ENCODE measurements at places on chromosomes 3 and 15.

DNA sequence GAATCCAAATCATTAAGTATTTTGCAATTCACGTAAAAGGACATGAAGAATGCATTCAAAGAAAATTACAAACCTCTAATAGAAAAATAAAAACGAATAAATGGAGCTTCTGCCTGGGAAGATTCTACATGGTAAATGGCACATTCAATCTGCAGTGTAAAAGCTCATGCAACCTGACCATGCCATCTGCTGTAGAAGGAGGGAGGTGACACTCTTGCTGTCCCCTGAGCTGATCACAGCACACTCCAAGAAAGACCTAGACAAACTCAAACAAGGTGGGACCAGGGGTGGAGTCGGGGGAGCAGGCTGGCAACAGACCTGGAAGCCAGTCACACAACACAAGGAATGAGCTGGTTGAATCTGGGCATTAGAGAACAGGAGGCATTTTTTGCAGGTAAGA, 101.8 kb downstream of the BDH1 start:
- no peak for DNase-seq

GRCh38 chr3:11154953-11155325, 646 bp downstream of the HRH1 start:
- DNase-seq, result peak; percentile 20

- DNase-seq, result no peak
Observed at GRCh38 chr3:167106456-167106855, 273.6 kb downstream of the ZBBX start.

GRCh38 chr3:67587811-67588210, 66.6 kb downstream of the SUCLG2 start:
- DNase-seq, result no peak

GRCh38 chr3:186807231-186807630, 949 bp upstream of the RFC4 start:
- DNase-seq, result no peak
